G401 (cell line): ENCODE measurements at places on chromosomes 5 and 9. TPM values are rescaled to one million over a fixed set of nuclear protein-coding genes. Genes with fewer than 3 reads are reported as not detected.

GRCh38 chr9:132606066-132606465 is 23.7 kb downstream of the BARHL1 start:
- no peak for DNase-seq

DNA sequence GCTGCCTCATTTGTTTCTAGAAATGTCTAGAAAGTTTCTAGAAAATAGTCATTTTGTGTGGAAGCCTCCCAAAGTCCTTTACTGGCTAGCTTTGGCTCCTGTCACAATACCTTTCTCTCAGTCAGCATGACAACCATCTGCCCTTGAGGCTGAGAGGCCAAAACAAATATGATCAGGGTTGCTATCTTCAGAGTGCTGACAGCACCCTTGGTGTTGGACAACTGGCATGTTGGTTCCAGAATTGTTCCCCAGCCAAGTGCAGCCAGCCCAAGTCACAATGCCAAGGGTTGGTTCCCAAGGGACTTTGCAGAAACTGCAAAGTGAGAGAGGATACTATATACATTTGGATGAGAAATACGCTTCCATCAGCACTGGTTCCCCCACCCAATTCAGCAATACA is 140.9 kb upstream of the GAS1 start:
- no peak for DNase-seq

- no peak for DNase-seq
These were observed 53.2 kb downstream of the FNBP1 start for GRCh38 chr9:129989740-129990139.

DNA sequence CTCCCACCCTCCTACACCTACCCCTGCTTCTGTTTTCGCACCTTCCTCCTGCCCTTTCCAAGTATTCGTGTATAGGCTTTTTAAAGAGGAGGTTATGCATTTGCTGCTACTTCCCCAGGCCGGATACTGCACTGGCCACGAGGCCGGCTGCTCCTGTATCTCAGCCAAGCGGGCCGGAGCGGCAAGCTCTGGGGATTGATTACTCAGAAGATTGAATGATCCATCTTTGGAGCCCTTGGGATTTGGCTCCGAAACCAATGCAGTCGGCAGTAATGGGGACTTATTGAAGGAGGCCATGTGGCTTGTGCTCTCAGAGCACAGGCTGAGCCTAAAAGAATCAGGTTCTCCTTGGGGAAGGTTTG is 405.3 kb downstream of the TLE4 start:
- DNase-seq: no peak

DNA sequence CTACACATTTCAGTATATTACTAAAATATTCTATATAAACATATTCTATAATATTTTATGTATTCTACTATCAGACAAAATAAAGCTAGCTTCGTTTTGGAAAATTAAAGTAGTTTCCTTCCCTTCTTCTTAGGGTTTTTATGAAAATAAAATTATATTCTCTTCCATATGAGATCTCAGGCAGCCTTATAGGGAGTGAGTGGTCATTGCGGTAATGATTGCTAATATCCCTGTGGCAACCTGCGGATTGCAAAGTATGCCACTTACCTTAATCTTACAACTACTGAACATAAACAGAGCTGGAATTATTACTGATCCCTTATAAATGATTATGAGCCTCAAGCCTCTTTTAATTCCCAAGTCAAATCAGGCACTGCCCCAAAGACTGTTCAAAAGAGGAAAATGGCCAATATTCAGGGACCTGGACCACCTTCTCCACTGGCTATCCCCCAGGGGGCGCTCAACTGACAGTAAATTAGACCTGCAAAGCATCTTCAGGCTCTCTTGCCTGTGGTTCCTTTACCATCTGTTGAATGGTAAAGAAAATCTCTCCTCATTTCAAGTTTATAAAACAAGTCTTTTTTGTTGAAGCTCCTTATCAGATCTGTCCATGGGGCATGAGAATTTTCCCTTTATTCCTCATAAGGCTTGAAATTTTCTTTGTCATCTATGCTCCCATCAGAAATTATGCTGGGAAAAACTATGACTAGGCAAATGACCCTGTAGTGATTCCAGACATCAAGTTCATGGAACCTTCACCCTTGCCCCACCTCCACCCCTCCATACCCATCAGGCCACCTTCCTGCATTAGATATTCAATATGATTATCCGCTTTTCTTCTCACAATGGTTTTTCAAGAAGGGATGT is 163.9 kb downstream of the CEMIP2 start:
- DNase-seq: peak; percentile 59

DNA sequence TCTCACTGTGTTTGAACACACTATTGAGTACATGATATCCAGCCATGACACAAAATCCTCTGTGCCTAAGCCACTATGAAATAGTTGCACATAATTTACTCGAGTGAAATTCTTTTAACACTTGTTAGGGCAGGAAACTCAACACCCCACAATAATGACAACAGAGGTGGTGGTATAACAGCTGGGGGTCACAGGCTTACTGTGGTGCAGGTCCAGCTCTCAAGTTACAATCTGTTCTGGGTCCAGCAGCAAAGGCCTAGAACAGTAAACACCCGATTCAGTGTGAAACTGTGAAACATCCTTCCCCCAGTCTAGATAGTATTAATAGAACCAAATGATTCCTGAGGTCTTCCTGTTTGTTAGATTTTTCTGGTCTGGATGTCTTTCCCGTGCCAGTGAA is 102.9 kb upstream of the APC start:
- no peak for DNase-seq

DNA sequence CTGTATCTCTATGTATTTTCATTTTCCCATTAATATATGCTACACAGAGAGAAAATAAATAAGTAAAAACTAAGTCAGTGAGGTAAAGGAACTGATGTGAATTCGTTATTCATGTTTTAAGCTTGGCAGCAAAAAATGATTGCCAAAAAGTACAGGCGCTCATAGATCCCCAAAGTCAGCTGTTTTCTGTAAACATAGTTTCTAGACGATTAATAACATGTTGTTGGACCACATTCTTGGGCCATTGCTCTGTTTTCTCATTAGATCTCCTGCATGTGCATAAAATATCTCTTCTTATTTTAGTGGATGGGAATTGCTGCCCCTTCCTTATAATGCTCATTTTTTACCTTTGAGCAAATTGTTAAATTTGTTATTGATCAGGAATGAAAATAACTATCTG is 215.2 kb downstream of the TLE1 start:
- no peak for DNase-seq

GRCh38 chr9:137467896-137468295 is 8.8 kb upstream of the NSMF start:
- DNase-seq: no peak

- DNase-seq: peak; percentile 69
These were observed at the start of gene TBC1D9B for GRCh38 chr5:179907556-179908324. Gene TBC1D9B, minus strand, starts transcription at chr5:179907897. Its CDS starts 76 bp downstream, at chr5:179907821.

- DNase-seq: no peak
These were observed 14.4 kb downstream of the ELAVL2 start for GRCh38 chr9:23811633-23812032.

DNA sequence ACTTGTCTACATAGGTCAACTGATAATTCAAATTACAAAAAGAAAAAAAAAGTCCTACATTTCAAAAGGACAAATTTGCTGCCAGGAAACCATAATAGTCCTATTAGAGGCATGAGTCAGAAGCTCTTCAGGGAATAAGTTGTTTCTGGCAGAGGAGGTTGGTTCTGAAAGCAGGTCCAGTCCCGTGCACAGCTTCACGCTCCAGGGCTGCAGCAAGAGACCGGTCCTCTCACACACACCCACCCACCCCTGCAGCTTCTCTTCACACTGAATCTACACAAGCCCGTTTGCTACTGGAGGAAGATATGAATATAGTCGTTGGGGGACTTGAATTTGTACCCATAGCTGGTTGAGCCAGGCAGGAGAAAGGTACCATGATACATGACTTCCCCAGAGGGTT is 36.9 kb upstream of the SLC1A3 start:
- no peak for DNase-seq

DNA sequence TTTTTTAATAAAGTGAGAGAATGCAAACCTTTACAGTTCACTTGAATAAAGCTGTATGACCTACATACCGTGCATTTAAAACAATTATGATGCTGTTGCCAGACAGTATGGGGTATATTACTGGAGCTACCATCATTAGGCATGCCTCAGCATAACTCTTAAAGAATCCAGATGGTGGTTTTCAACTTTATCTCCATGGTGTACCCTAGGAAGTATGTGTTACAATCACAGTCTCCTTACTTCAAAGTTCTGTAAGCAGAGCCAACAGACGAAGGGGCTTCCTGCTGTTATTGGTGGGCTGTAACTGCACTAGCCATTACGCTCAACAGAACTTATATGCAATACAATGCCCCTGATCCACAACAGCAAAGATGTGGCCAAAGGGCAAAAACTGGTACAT is 803.3 kb downstream of the DTWD2 start:
- no peak for DNase-seq

GRCh38 chr9:18463991-18464390 is 10.0 kb upstream of the ADAMTSL1 start:
- DNase-seq: no peak

GRCh38 chr5:132322266-132322665 is 28.1 kb downstream of the SLC22A4 start:
- no peak for DNase-seq

DNA sequence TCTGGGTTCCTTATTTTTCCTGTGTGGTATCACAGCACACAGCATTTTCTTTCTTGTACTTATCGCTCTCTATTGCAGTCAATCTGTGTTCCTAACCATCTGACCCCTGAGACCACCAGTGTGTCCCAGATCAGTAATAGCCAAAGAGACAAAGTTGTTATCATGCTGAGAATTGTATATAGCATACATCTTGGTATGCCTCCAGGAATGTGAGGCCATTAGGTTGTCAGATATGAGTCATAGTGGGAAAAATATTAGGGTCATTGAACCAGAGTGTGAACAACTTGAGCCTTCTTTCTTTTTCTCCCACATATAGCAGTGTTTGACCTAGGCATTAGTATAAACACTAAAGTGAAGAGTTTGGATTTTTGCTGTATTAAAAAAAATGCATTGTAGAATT is 106.3 kb downstream of the NDUFAF2 start:
- no peak for DNase-seq

DNA sequence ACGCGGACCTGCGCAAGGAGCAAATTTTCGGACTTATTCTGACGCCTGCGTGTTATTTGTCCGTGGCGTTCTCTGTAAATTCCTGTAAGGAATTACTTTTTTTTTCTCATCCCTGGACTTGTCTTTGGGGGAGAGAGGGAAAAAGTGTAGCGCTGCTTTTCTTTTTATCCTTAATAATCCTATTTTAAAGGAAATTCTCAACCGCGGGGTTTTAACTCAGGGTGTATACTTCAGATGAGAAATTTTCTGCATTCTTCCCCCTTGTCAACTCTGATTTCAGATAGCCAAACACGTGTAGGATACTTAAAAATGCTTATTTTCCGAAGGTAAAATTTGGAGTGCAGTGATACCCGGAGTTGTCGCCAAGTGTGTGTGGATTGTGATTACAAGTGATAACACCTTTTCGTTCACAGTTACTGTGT is 853 bp downstream of the DCP2 start:
- peak; percentile 27 for DNase-seq

GRCh38 chr9:17052626-17053025 is 82.2 kb upstream of the CNTLN start:
- no peak for DNase-seq

DNA sequence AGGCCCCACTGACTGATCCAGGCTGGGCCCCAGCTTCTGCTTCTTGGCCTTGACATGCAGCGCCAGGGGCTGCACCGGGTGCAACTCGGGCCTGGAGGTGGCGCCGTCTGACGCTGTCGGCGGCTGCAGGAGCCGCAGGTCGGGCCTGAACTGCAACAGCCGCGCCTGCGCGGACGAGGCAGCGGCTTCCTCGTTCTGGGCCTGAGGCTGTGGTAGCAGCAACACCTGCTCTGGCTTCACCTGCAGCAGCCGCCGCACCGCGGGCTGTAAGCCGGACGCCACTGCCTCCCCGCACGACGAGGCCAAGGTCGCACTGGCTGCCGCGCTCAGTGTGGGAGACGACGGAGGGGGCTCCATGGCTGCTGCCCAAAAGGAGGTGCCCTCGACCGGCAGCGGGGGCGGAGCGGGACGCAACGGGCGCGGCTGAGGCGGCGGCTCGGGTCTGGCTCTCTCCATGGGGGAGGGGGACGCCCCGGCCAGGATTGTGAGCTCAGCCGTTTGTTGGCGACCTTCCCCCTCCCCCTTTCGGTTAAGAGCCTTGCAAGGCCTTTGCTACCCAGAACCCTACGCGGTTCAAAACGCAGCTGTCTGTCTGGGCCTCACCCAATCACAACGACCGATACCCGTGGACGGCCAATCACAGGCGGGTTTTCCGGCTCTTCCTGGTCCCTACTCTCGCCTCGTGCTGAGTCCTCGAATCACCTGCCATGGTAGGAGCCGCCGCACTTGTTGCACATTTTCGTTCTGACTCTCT is 438 bp downstream of the SOX30 start:
- peak; percentile 3 for DNase-seq

DNA sequence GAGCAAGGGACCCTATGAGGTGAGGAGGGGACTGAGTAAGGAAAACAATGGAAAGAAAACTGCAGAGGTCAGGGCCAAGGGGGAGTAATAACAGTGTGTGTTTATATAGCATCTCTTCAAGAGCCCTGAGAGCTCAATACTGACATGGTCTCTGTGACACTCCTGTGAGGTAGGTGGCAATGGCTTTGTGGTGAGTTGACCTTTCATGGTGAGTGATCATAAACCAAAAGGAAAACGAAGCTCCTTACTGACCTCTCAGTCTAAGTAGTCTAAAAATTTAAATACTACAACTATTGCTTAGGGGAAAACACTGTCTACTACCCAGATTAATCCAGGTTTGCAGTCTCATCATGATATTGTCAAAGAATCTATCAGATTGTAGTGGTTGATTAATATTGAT is 130.9 kb downstream of the SNCAIP start:
- DNase-seq: no peak

DNA sequence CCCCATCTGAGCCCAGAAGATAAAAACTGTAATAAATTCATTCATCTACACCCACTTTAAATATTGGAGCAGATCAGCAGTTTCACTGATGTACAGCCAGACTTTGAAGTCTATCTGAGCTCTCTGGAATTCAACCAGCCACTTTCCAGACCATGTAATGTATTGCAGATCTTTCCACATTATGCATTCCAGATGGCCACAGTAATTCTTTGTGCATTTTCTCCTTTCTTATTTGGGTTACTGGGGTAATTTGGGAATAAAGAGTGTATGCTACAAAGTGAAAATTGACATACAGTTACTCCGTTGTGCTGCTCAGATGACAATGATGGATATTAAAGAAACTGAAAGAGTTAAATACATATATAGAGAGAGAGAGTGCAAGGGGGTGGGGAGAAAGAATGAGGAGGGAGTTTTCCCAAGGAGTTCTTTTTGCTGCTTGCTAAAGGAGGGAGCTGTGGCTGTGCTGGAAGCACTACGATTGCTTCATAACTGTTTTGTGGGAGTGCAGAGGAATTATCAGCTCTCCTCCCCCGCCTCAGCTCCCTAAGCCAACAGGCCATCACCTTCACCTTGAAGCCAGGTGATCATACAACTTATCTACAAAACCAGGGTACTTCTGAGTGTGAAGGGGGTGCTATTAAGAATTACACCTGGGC is 152.8 kb downstream of the GAS1 start:
- no peak for DNase-seq

The IFNA2 gene
- total RNA-seq: not detected in 2 replicates

The LCP2 gene
- total RNA-seq: not detected in 2 replicates

The ZDHHC11B gene
- 0.31 TPM in 1 of 2 replicates, not detected in the other for total RNA-seq

The PLCXD3 gene
- not detected in 2 replicates for total RNA-seq

The SPATA31D4 gene
- total RNA-seq: not detected in 2 replicates

The SPOCK1 gene
- total RNA-seq: not detected in 2 replicates

The NIPAL4 gene
- total RNA-seq: 0.18 and 0.58 TPM in 2 replicates
